ENCODE measurements at places on chromosomes 13 and 19. TPM values are rescaled to one million over a fixed set of nuclear protein-coding genes. Genes with fewer than 3 reads are reported as not detected.

XRCC1 gene
- total RNA-seq, result 14.4 TPM

ZNF780B gene
- total RNA-seq, result 14.1 TPM

LGALS7B gene
- total RNA-seq, result 0.55 TPM

SARS2 gene
- 15.7 TPM for total RNA-seq

EPSTI1 gene
- 2.4 TPM for total RNA-seq

ACER1 gene
- total RNA-seq, result not detected

HSH2D gene
- not detected for total RNA-seq

DIS3 gene
- 59.5 TPM for total RNA-seq

LILRB2 gene
- total RNA-seq, result not detected

TNFSF9 gene
- not detected for total RNA-seq

FPR2 gene
- not detected for total RNA-seq

RDH13 gene
- total RNA-seq, result 11.0 TPM

C3 gene
- 0.22 TPM for total RNA-seq

ZNF787 gene
- 30.2 TPM for total RNA-seq

HSPB6 gene
- 49.6 TPM for total RNA-seq
